ENCODE measurements at places on chromosomes 2 and 18.

DNA sequence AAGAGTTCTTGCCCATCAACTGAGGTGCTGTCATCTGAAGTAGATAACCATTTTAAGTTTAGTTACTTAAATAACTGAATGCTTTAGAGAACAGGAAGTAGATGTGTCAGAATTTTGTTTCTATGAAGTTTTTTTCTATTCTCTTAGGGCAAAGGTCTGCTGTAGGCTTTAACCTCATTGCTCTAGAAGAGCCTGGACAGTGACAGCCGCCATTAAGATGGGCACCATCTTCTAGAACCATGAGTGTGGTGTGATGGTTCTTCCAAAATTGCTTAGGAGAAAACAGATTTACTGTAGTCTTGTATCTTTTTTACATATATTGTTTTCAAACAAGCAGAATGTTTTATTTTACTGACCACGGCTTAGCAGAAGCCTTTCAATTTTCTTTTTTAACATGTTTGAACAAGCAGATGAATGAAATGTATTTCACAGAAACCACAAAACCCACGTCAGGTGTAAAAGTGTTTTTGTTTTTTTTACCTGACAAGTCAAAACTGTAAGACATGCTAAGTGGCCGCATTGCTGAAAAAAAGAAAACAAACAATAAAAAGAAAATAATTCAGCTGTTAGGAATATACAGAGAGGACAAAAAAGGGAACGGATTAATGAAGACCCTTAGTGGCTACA is 77.9 kb downstream of the PRELID3A start:
- no peak for DNase-seq

DNA sequence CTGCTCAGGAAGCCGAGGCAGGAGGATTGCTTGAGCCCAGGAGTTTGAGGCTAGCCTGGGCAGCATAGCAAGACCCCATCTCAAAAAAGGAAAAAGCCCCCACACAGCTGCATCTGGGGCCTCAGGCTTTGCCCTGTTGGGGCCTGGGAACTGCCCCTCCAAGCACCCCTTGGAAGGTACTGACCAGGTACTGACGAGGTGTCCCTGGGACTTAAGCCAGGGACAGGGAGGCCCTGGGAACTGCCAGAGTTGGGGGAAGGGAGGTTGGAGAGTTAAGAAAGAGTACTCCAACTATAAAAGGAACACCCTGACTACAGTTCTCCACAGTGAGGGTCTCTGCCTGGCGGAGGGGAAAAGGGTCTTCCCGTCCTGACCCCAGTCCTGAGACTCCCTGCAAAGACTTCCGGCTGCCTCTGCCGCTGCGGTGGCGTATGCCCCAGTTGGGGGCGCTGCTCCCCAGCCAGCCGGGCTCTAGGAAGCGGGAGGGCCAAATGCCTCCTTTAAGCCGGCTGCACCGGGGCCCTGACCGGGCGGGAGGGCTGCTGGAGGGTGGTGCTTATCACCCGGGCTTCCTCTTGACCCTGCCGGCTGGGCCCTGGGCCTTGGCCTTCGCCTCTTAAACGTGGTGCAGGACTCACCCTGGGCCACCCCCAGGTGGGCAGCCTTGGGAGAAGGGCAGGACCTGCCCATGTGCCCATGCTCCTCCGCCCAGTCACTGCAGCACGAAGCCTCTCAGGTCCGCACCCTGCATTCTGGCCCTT is 12.8 kb downstream of the SLC30A3 start:
- peak; percentile 46 for DNase-seq

DNA sequence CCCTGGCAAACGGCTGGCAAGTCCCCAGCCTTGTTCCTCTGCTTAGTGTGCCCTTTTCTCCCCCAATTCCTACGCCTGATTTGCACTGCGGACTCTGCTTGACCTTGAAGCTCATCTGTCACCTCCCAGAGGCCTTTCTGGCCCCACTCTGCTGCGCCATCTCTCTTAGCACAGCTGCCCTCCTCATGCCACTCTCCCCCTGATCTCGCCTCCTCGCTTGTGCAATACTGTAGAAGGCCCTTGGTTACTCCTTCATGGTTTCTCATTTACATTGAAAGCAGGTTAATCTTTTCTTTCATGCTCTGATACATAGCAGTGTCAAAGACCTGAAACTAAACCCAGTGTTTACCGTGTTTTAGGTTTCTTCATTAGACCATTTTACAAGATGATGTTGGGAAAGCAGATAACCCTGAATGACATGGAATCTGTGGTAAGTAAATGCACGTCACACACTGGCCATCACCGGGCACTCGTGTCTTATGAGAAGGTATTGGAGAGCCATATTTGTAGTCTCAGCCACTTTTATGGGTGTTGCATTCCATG is 258.8 kb downstream of the ALPK2 start:
- no peak for DNase-seq

- DNase-seq = no peak
Measured at GRCh38 chr18:59691996-59692395, 5.2 kb downstream of the CCBE1 start.

GRCh38 chr2:17950006-17950405 is 71.5 kb downstream of the KCNS3 start:
- DNase-seq = no peak

DNA sequence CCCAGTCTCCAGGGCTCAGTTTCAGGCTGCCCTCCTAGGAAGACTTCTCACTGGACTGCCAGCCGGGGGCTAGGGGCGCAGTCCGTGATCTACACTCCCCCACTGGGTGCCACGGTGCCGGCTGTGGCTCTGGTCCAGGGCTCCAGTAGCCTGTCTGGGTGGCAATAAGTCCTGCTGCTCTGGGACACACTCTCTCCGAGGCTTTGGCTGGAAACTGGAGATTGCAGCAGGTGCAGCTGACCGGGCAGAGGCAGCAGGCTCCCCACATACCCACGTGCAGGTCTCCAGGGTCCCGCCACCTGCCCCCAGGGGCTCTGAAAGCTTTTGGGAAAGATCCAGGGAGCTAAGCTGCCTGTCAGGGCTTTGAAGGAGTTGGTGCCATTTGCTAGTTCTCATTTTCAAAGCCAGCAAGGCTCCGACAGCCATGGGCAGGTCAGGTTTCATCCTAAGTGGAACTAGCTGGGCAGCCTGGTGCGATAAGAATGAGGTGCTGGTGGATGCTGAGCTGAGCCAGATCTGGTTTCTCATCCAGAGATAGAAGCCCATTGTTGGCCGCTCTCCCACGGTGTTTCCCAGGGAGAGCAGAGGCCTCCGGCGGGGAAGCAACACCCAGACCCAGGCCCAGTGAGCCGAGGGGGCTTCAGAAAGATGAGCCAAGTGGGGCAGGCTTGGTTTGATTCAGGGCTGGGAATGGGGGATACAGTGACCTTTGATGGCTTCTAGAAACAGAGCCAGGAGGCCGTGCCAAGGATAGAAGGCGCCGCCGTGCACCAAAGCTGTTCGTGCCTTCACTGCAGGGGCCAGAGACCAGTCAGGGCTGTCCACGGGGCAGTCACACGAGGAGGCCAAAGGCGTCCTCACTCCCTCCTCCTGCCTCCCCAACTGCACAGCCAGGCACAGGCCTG is 141.7 kb upstream of the GPC1 start:
- DNase-seq = no peak

DNA sequence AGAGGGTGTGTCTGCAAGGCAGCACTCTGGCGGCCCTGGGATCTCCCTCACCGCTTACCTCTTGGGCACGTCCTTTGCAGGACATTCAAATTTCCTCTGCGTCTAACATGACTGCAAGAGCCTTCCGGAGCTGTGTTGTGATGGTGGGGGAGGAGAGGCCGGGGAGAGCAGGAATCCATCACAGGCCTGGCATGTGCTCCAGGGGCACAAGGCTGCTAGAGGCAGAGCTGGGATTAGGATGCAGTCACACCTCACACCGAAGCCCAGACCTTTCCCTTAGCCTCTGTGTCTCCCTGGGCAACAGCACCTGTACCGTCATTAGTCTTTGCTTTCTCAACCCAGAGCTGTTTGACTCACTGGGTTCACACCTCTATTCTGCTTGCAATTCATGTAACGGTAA is 111.3 kb downstream of the CMPK2 start:
- no peak for DNase-seq

- DNase-seq = no peak
Measured at GRCh38 chr18:11885278-11885947, 22.7 kb downstream of the MPPE1 start.

DNA sequence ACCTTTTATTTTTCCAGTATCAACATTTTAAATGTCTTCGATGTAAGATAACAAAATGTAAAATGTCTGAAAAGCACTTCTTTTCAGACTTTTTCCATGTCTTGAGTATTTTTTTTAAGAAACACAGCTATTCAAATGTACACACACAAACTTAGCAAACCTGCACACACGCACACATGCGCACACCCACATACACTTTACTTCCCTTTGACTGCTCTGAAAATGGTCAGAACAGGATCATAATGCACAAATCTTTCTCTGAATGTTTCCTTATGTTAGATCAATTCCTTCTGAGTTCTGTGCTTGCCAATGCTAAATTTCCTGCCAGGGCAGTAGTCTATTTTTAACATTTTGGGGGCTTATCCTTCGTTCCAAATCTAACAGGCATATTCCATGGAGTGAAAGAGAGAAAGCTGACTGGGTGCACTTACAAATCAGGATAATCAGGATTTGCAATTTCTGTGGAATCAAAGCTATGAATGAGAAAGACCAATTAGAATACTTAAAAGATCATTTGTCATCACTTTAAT is 136.3 kb downstream of the ZEB2 start:
- DNase-seq = no peak

DNA sequence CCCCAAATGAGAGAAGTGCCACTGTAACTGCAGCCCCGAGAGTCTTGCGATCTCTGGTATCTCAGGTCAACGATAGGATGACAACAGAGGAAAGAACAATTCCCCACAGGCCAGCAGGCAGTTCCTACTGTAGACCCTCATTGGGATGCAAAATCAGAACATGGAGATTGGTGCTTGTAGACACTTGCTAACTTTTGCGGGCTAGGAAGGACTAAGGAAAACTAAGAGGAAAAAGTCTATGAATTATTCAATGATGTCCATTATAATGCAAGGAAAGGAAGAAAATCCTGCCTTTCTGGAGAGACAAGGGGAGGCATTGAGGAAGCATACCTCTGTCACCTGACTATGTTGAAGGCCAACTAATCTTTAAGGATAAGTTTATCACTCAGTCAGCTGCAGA is 51.9 kb upstream of the CWC22 start:
- DNase-seq = no peak

GRCh38 chr18:27558388-27559155 is 373.5 kb upstream of the CHST9 start:
- DNase-seq = no peak

DNA sequence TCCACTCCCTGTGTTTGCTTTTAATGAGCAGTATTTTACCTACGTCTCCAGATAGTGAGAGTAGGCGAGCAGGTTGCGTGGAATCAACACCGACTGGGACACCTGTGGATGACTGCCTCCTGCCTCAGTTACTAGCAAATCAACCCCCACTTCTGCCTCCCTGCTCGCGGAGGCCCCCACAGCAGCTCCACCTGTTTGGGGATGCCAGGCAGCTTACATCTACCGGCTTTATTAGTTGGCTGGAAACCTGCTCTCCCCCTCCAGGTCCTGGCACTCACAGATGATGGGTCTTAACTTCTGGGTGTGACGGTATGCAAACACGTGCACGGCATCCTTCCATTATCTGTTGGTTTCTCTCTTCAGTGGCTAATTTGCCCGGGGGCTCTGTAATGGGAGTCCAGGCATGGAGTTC is 164.4 kb upstream of the SESTD1 start:
- DNase-seq = no peak

DNA sequence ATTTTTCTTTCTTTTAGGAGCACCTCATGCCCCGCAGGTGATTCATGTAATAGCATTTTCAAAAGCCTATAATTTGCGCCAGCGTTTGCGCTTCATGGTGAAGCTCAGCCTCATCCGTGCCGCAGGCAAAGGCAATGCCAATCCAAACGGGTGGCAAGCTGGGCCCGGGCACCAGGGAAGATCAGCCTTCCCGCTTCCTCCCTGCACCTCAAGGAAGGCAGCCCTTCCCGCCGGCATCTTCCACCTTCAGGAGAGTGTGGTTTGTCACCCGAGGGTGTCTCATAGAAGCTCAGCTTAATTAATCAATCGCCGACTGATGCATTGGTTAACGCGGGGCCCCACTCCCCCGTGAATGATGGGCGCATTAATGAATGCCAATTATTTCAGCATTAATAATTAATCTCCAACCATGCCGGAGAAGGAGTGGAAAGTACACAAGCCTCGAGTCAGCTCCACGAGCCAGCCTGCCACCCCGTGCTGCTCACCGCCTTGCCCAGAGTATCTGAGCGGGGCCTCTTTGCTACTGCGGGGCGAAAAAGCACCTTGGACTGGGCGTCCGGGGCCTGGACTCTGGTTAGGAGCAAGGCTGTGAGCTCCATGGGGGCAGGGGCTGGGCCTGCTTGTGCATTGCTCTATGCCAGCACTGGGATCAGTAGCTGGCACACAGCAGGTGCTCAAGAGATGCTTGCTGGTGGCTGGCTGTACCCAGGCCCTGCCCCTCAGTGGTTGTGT is 13.0 kb downstream of the INHBB start:
- no peak for DNase-seq

- DNase-seq = no peak
Measured at GRCh38 chr2:174025271-174026121, 60.3 kb upstream of the SP3 start.

GRCh38 chr2:238915196-238915595 is 67.3 kb downstream of the TWIST2 start:
- no peak for DNase-seq

- no peak for DNase-seq
Measured at GRCh38 chr2:107222466-107222865, 336.5 kb upstream of the ST6GAL2 start.

DNA sequence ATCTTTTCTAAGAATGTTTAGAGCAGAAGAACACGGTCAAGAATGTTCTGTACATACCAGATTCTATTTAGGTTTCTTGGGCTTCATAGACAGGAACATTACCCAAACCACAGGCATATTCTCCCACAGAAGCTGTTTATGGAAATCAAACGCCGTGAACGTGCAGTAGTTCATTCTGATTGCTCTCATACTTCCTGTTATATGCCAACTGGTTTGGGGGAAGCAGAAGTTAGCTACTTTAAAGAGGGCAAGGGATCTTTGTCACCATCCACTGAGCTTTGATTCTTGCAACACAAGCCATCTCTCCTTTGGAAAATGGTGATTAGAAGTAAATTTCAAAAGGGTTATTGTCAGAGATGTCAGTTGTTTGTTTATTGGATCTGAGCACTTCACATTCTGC is 182.2 kb upstream of the NRP2 start:
- DNase-seq = no peak

DNA sequence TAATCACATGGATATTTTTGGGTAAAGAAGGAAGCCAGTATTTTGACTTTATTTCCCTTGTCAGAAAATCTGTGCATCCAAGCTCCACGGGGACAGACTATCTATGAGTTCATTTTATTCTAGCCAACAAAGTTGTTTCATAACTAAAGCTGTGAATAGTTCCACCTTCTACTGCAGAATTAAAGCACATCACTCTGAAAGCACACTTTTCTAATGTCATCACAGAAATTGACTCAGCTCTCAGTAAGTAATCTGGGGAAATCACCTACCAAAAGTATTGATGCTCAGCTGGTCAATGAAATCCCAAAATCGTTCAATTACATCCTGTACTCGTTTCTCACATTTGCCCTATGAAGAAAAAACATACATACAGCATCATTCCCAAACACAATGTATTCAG is 19.1 kb downstream of the IAH1 start:
- no peak for DNase-seq
